ENCODE measurements at places on chromosomes 5 and 9. TPM values are rescaled to one million over a fixed set of nuclear protein-coding genes. Genes with fewer than 3 reads are reported as not detected.

GRCh38 chr5:40442346-40442745 is 237.4 kb upstream of the PTGER4 start:
- no peak for DNase-seq

GRCh38 chr5:73250645-73251044 is 77.7 kb downstream of the TMEM174 start:
- DNase-seq = no peak

Gene FBXL7
- polyA plus RNA-seq = 35.4 TPM

Gene CENPK
- 55.9 TPM for polyA plus RNA-seq

Gene ICE1
- 35.5 TPM for polyA plus RNA-seq
